ENCODE measurements at places on chromosomes 4 and X.
A peak's percentile ranks its signal among the peaks of the same experiment; 100 is the strongest.

- DNase-seq = peak; percentile 28
Observed at GRCh38 chr4:148054275-148054674, 322.4 kb downstream of the ARHGAP10 start.

- DNase-seq = peak; percentile 87
Observed at GRCh38 chrX:72094894-72095293, 36.8 kb downstream of the RTL5 start.

GRCh38 chr4:165873298-165874071, 448 bp downstream of the TLL1 start:
- no peak for DNase-seq

DNA sequence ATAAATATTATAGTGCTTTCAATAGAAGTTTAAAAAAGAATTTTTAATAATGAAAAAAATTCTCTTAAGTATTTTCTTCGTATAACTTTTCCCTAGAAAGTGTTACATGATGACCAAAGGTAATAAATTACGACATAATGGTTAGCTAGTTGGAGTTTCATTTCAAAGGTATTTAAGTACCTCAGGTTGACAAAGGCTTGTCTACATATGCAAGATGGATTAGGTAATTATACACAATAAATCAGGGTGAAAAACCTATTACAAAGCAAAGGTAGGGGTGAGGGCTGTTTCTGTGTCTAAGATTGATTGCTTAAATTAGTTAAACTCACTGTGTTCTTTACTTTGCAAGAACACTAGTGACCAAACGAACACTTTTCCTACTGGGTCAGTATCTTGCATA, 508.5 kb upstream of the FAT1 start:
- DNase-seq = no peak
